Left hindlimb (tissue), 1 donor: ENCODE measurements at places on chromosomes 4 and X.
A peak's percentile ranks its signal among the peaks of the same experiment; 100 is the strongest.

GRCh38 chrX:110003167-110004156, 548 bp downstream of the TMEM164 start:
- DNase-seq: no peak

GRCh38 chrX:386239-386767, 404 bp downstream of the PPP2R3B start:
- DNase-seq: no peak

DNA sequence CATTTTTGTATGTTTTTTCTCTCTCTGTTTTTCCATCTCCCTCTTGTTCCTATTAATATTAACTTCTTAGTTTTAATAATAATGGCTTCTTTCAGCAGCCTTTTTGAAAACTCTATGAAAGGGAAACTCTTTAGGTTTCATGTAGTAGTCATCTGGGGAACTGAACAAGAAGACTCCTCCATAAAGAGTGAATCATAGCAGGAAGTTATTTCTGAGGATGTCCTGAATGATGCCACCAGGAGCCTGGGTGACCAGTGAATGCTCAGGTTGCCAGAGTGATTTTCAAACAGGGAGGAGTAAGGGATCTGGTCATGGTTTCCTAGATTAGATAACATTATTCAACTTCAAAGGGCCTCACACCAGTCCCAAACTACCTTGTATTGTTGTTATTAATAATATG, 212.8 kb upstream of the PDE5A start:
- DNase-seq: no peak

DNA sequence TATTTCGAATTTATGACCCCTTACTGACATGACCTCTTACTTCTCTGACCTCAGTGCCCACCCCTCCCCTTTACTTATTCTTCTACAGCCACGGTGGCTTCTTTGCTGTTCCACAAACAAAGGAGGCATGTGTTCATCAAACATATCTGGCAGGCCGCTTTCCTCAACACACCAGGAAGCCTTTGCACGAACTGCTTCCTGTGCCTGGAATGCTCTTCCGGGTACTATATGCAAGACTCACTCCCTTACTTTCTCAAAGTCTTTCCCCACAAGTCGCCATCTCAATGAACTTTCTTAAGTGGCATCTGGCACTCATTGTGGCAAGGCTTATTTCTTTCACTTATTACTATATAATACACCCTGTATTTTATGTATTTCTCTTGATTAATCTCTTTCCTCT, 351.5 kb upstream of the DDX53 start:
- DNase-seq: no peak

DNA sequence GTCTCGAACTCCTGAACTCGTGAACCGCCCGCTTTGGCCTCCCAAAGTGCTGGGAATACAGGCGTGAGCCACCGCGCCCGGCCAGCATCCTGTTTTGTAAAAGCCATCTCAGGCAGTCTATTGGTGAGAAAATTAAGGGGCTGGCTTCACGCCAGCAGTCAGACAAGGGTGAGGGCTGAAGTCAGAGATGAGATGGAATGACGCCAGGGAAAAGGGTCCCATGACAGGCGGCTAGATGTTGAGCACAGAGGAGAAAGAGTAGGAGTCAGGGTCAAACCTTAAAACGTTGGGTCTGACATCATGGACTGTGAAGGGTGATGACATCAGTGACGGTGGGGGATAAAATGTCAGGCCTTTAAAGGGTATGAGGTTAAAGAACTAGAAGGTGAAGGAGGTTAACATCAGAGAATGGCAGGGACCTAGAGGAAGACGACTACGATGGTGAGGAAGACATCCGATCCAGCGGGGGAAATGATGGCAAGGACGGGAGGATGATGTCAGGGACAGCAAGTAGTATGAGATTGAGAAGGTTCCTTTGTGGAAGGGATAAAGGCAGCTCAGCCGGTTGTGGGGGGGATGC, 504 bp upstream of the RBM3 start:
- DNase-seq: peak; percentile 38

DNA sequence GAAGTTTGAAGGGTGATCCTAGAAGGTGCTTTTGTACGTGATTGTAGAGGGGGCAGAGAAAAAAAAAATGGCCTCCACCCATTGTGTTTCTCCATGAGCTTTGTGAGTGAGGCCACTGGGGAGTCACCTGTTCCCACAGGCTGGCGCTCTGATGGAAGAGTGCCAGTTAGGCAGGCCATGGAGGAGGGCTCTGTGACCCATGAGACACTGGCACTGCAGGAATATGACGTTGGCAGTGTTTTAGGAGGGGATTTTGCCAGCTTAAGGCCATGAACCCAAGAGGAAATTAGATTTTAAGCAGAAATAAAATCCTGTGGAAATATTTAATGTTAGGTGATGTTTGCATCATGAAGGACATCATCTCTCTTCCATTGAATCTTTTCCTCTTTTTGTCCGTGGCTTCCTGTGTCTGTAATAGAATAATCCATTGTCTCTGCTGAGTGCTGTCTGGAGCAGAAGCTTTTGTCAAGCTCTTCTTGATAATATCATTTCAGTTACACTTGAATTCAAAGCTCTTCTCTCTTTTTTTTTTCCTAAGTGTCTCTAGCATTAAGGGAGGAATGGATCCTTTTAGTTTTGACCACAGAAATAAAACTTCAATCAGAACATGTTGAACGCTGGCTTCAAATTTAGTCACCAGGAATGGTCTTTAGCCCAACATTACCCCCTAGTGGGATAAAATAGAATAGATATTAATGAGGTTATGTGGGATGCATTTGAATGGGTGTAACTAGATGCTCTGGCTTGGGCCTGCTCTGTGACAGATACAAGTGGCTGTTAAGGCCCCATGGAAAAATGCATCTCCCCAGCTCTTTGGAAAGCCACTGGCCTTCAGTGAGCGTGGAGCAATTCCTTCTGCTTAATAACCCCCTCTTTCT, 41.0 kb upstream of the UCP1 start:
- no peak for DNase-seq

DNA sequence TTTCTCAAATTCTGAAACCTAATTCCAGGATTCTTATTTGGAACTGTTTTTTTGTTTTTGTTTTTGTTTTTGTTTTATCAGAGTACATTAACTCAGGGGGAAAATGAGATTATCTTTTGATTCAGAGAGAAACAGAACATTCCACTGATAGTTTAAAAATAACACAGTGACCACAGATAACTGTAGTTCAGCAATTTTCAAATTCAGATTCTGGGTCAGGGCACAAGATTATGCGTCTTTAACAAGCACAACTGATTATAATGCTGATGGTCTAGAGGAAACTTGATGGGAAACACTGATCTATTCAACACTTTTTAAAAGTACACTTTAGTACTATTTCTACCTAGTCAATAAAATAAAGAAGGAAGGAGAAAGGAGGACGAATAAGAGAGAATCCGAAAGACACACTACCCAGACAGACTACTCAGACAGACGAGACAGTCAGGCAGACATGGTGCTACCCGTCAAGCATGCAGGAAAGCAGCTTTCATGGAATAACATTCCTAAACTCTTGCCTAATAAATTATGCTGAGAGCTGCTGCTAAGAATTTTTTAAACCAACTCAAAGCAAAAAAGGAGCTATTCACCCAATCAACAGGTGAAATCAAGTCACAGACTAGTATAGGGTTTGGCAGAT, 59.0 kb downstream of the APBB2 start:
- DNase-seq: no peak

GRCh38 chr4:83548151-83548905, 12.4 kb downstream of the GPAT3 start:
- no peak for DNase-seq

DNA sequence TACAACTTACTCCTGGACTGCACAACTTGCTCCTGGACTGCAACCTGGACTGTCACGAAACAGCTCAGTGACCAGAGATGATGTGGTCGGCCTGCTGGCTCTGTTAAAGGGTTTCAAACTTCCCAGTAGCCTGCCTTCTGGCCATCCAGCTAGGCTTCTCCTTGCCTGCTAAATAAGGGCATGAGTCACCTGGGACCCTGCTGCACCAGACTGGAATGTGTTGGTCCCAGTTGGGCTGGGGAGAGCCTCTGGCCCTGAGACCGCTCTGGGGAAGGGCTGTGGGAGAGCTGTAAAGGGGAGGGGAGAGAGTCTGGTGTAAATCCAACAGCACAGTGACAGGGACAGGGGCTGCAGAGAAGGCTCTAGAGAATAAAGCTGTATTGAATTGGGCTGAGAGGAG, 165.8 kb downstream of the VSIG4 start:
- no peak for DNase-seq

DNA sequence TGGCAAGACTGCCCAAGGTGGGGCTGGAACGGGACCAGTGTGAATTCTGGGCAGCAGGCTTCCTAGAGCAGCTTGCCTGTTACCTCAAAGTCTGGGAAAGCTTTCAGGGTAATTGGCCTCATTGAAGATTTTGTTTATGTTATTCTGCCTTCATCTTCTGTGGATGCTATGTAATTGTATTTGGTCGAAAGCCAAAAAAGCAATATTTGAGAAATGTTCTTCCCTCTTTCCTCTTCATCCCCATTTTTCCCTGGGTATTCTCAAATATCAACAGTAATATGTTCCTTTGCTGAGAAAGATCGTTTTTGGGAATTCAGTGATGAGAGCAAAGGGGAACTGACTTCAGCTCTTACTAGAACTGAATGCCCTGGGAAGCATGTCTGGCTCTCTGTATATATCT, 12.9 kb downstream of the TMEM131L start:
- no peak for DNase-seq

- DNase-seq: no peak
Measured at GRCh38 chr4:114109776-114110175, 130.3 kb upstream of the ARSJ start.

- no peak for DNase-seq
Measured at GRCh38 chr4:16777726-16778125, 120.7 kb downstream of the LDB2 start.

GRCh38 chr4:109395694-109396093, 37.9 kb upstream of the SEC24B start:
- DNase-seq: no peak

GRCh38 chr4:3514806-3515501, 17.3 kb downstream of the LRPAP1 start:
- DNase-seq: no peak

DNA sequence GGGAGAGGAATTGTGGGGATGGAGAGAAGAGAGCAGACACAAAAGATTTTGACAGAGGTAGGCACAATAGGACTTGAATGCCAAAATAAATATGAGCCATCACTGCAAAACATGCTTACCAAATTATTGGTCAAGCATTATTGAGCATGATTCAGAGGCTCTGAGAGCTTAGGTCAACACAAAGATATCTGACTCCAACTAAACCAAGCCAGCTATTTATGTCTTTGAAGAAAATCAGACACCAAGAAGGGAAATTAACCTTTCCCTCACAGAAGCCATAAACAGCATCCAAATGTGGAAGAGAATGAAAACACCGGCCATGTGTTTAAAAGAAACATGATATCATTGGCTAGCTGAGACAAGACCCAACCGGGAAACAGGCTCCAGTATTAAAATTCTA, 323.2 kb downstream of the RAB28 start:
- no peak for DNase-seq

DNA sequence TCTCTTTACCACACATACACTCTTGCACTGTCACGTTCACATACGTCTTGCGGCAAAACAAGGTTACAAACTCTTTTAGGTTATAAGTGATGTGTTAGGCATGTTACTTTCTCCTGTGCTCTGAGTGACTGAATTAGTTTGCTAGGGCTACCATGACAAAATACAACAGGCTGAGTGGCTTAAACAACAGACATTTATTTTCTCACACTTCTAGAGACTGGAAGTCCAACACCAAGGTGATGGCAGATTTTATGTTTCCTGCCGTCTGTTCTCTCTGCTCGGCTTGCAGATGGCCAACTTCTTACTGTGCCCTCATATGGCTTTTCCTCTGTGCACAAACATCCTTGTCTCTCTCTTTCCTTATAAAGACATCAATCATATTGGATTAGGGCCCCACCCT, 1224.3 kb upstream of the TENM3 start:
- DNase-seq: no peak

GRCh38 chr4:114005569-114006442, 26.4 kb upstream of the ARSJ start:
- no peak for DNase-seq

- no peak for DNase-seq
Measured at GRCh38 chrX:45956191-45956870, 588.9 kb downstream of the ZNF674 start.
